ENCODE measurements at places on chromosomes 1 and 21.

DNA sequence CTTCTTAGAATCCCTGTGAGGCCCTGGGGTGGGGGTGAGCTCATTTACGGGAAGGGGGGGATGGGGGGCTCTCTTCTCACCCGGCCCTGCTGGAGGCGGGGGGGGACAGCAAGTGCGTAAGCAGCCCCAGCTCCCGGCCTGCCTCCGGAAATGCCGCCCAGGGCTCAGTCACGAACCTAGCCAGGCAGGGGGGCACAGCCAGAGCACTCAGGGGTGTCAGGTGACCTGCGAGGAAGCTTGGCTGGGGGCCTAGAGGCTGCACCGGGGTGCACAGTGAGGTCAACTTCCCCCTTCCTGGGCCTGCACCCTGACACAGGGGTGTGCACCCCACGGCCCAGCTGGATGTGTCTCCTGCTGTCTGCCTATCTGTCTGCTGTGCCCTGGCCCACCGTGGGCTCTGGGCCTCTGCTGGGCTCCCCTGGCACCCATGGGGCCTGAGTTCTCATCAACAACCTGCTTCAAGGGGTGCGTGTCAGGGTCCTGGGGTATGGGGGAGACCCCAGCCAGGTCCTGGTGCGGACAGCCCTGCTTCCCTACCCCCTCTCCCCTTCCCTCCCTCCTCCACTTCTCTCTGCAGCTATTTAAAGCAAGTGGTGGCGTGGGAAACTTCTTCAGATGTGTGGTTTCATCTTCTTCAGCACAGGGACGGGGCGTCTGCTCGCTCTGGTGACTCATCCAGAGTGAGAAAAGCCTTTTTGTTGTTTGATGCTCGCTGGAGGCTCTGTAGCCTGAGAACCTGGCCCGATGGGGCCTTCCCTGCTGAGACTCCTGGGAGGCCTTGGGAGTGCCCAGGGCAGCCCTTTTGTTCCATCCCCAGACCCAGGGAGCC is 92.5 kb upstream of the RUNX3 start:
- DNase-seq: no peak

GRCh38 chr1:227127891-227128290 is 187.8 kb downstream of the COQ8A start:
- DNase-seq: no peak

- no peak for DNase-seq
Measured at GRCh38 chr1:30842697-30843354, 65.7 kb downstream of the SDC3 start.

DNA sequence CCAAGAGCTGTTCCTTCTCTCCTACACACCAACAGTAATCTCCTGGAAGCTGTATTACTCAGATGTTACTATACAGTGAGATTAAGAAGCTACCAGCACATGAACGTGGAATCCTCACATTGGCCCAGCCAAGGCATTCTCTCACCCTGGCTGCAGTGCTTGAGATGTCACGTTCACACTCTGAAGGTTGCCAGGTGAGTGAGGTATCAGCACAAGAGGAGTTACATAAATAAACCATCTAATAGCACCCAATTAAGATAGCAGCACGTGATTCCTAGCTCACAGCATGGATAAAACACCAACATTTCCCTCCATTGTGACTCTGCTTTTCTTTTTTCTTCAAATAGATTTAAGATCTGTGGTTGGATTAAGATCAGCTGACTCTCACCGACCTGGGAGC is 182.8 kb downstream of the PLPP3 start:
- DNase-seq: no peak

DNA sequence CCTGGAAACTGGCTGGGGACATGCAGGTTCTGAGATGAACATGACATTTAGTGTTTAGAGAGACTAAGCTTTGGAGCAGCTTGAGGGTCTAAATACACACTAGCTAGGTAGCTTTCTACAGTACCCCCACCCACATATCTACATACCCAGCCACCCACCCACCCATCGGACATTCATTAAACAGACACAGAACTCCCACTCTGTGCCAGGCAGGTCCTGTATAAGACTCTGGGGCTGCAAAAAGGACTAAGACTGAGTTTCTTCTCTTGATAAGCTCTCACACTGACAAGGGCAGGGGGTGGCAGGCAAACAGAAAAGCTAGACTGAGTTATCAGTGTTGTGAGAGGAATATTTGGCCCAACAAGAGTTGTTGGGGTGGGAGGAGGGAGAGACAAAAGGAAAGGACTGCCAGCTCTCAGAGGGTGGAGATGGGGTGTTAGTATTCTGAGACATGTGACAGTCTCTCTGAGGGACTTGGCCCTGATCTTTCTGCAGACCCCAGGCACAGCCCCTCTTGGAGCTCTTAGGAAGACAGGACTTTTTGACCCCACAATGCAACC is 6.8 kb downstream of the MAP7D1 start:
- DNase-seq: no peak

DNA sequence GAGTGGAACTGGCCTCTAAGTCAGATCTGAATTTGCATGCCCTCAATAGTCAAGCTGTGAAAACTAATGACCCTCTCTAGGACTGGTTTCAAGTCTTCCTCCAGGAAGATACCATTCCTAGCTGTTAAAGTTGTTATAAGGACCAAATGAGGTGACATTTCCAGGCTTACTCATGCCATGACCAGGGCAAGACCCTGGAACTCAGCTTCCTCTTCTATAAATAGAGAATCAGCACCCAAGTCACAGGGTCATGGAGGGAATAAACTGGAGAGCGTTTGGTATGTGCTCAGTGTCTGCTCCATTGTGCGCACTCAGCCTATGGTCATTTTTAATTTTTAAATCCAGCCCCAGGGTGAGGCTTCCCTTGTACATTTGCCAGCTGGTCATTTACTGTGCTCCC is 2.5 kb downstream of the S100A9 start:
- no peak for DNase-seq

GRCh38 chr1:15322648-15323350 is 75.8 kb downstream of the FHAD1 start:
- DNase-seq: no peak

DNA sequence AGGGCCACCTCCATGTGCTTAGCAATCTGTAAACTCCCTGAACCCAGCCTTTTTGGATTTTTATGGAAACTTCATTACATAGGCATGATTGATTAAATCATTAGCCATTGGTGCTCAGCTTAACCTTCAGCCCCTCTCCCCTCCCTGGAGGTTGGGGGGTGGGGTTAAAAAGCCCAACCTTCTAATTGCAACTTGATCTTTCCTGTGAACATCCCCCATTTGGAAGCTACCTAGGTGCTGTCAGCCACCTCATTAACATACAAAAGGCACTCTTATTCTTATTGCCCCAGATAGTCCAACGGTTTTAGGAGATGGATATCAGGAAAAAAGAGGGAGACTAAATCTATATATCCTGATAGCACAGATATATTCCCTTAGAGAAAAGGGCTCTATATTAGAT is 424.0 kb upstream of the BEND5 start:
- no peak for DNase-seq
